ENCODE measurements at places on chromosomes 13 and 19.

DNA sequence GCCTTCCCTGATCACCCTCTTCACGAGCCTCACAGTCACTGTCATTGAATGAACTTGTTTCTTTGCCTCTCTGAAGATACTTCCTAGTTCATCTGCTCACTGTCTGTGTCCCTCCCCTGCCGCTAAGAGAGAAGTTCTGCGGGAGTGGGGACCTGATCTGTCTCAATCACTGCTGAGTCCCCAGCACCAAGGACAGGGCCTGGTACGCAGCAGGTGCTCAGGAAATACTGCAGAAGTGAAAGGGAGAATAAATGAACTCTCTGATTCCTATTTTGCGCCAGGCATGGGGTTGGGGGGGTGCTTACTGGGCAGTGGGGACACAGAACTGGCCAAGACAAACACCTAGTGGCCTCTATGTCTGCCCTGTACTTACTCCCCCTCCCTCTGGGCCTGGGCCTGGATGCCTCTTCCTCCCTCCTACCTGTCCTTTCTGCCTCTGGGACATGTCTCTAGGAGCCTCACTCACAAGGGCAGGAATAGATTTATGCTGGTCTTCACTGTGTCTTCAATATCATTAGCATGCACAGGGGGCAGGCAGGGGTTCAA, 17.5 kb downstream of the FCGBP start:
- no peak for DNase-seq

DNA sequence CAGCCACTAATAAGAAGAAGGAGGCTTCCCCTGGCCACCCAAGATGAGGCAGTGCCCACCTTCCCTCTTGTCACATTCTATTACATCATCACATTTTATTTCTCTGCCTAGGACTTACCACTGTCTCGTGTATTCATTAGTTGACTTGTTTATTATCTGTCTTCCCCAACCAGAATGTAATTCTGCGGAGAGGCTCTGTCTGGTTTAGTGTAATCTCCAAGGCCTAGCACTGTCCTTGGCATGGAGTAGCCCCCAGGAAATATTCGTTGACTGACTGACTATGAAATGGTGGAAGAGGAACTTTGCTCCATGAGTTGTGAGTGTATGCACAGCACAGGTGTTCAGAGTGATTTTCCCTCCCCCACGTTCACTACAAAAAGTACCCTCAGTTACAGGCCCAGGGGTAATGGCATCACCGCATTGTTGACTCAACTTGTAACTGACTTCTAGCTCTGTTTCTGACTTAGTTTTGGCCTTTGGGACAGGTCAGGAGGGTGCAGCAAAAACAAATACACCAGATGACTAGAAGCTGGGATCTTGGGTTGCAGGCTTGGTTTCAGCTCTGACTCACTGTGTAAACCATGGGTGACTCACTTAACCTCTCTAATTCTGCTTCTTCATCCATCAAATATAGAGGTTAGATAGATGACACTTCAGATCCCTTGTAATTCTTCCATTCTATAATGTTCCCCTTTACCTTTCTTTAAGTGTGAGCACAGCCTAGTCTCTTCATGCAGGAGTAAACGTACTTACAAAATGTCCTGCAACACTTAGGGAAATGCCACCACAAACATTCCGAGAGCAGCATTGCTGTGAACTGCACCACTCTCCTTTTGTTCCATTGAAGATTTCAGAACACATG, 229.7 kb downstream of the KCNRG start:
- DNase-seq = no peak

GRCh38 chr13:30019648-30020626, 169.5 kb upstream of the UBL3 start:
- no peak for DNase-seq

GRCh38 chr13:103356226-103356864, 290.1 kb upstream of the SLC10A2 start:
- DNase-seq = no peak

GRCh38 chr13:91331047-91331915, 16.2 kb upstream of the MIR17HG start:
- no peak for DNase-seq

DNA sequence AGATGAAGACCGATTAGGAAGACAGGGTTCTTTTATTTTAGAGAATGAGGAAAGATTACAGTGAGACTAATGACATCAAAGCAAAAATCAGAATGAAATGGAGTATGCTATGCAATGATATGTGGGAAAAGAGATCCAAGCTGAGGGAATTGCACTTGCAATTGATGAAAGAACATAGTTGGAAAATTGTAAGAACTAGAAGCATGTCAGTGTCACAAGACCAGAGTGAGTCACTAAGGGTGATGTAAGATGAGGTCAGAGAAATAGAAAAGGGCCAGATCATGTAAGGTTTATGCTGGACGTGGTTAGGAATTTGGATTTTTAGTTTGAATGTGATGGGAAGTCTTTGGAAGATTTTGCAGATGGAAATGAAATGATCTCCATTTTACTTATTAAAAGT, 1937.3 kb downstream of the OLFM4 start:
- no peak for DNase-seq

GRCh38 chr13:43574605-43575004, 212.2 kb downstream of the ENOX1 start:
- DNase-seq = no peak

GRCh38 chr13:19927117-19927748, 31.3 kb upstream of the ZMYM2 start:
- no peak for DNase-seq

- no peak for DNase-seq
Observed at GRCh38 chr13:41699759-41700158, 242.4 kb downstream of the RGCC start.

DNA sequence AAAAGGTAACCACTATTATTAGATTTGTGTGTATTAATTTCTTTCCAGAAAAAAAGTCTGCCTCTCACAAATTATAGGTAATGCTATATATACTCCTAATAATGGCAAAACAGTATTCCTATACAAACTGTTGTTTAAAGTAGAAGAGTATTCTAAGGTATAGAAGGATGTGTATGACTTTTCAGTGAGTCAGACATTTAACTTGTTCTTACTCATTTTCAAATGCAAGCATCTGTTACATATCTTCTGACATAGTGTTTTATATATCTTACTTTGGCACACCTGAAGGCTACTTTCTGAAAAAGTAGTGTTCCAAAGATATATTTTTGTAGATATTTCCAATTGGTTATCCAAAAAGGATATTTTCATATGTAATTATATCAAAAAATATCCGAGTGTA, 3.5 kb upstream of the SLITRK5 start:
- no peak for DNase-seq

GRCh38 chr19:54030895-54031586, 32.7 kb downstream of the VSTM1 start:
- no peak for DNase-seq

- DNase-seq = no peak
Observed at GRCh38 chr19:275000-275399, 16.2 kb downstream of the PLPP2 start.

- no peak for DNase-seq
Observed at GRCh38 chr19:18475004-18475453, 37.1 kb upstream of the ISYNA1 start.

DNA sequence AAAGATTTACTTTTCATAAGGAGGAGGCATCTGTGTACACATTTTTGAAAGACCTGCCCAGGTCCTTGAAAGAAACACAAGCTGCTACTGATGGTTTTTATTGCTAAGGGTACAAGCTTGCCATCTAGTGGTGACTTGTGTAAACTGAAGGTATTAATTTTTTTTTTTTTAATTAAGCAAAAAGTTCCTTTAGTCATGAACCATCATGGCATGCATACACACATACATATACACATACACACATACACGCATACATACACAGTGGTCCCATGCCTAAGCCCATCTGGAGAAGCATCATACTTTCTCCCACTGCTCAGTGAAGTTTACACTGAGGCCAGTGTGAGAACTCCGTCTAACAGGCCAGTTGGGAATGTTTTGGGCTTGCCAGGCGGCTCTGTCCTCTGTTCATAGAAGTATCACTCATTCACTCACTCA, 312.5 kb downstream of the DCLK1 start:
- no peak for DNase-seq

- no peak for DNase-seq
Observed at GRCh38 chr19:45472563-45473366, 5.0 kb downstream of the FOSB start.

- no peak for DNase-seq
Observed at GRCh38 chr19:6686628-6686975, 16.6 kb upstream of the TNFSF14 start.
